ENCODE measurements at places on chromosomes 11 and 22. TPM values are rescaled to one million over a fixed set of nuclear protein-coding genes. Genes with fewer than 3 reads are reported as not detected.
A peak's percentile ranks its signal among the peaks of the same experiment; 100 is the strongest.

Gene TRIM34
- 13.6 TPM for polyA plus RNA-seq

DNA sequence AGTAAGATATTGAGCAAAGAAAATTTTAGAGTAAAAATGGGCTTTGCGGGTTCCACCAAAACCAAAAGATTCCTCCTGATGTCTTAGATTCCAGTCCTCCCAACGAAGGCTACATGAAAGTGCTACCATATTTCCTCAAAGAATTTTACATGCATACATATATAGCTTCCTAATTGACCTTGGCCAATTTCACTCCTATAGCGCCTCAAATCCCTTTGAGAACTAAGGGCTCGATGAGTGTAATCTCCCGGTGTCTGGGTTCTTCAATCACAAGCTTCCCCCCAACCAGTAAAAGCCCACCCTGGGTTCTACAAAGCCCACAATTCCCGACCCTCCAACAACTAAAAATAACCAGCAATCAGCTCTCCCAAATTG lies 1.2 kb downstream of the SIK3 start:
- H3K27ac ChIP-seq = peak overlapping the region; percentile 93
- no peak for DNase-seq
- H3K4me1 ChIP-seq = peaks cover 83% of the 10 kb centered on the region
- peaks cover 19% of the 10 kb centered on the region for H3K27me3 ChIP-seq
- H3K36me3 ChIP-seq = peaks cover 5% of the 10 kb centered on the region

Gene SLC29A2
- 0.32 TPM for polyA plus RNA-seq

DNA sequence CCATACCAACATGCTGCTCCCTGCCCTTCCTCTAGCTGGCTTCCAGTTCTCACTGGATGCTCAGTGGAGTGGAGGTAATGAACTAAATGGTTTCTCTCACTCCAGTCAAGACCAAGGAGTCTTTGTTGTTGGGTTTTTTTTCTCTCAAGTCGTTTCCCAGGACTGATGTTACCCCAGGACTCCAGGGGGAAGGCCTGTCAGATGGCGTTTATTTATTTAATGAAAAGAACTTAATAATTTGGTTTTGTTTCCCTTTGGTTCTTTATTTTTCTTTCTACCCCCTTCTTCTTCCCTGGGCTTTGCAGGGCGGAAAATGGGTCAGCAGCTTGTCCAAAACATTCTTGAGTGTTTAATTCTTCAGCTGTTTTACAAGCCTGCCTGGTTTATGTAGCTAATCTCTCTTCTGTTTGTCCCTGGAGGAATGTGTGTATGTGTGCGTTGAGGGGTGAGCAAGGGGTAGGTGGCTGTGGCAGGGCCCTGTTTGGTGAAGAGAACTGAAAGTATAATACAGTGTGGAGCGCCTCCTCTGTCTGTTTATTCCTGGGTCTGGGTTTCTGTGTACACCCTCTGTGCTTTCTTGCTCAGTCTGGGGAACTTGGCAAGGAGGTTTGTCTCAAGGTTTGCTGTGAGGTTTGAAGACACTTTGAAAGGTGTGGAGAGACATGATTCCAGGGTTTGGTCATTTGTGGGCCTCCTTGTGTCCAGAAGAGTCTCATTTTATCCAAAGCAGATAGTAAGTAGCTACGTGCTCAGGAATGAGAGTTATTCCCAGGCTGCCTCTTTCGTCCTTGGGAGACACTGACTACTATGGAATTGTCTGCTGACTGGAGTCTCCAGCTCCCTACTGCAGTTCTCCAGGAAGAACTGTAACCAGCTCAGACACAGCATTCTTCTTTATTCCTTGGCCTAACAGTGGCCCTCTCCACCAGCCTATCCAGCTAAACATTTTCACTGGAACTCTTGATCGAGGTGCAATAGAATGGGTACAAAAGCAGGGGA lies 175.5 kb downstream of the ADAMTS15 start:
- no peaks in the 10 kb centered on the region for H3K4me1 ChIP-seq
- no peaks in the 10 kb centered on the region for H3K36me3 ChIP-seq
- H3K27ac ChIP-seq = no peak overlapping the region
- no peak for DNase-seq

GRCh38 chr11:68659158-68659921 lies 25.0 kb upstream of the GAL start:
- DNase-seq = no peak
- no peaks in the 10 kb centered on the region for H3K36me3 ChIP-seq
- no peaks in the 10 kb centered on the region for H3K4me1 ChIP-seq
- no peak overlapping the region for H3K27ac ChIP-seq

DNA sequence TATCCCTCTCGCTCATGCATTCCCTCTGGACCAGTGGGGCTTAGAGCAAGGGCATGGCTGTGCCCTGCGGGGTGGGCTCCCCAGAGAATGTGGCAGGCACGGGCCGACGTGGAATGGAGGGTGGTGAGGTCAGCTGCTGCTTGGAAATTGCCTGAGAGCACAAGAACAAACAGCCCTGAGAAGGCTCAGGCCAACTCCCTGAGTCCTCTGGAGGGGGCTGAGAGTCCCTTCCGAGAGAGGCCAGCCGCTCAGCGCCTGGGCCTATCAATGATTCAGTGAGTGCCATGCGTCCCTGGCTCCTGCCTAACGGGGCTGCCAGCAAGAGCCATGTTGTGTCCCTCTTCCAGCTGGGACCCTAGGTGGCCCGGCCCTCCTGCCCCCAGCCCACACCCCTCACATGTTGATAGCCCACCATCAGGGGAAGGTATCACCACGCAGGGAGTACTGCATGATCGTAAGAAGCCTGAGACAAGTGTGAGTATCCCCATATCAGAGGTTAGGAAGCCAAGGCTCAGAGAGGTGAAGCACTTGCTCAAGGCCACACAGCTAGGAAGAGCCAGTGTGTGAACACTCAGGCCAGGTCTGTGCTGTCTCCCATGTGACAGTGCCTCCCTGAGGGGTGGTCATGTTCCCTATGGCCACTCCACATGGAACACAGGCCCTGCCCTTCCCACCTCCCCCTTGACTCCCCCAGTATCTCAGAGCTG lies 55.8 kb downstream of the NECTIN1 start:
- H3K27ac ChIP-seq = no peak overlapping the region
- H3K27me3 ChIP-seq = peaks cover 16% of the 10 kb centered on the region
- no peaks in the 10 kb centered on the region for H3K36me3 ChIP-seq
- peaks cover 17% of the 10 kb centered on the region for H3K4me1 ChIP-seq
- no peak for DNase-seq
- H3K4me3 ChIP-seq = no peak overlapping the region

Gene BIK
- polyA plus RNA-seq = not detected

Gene PRRG4
- not detected for polyA plus RNA-seq

DNA sequence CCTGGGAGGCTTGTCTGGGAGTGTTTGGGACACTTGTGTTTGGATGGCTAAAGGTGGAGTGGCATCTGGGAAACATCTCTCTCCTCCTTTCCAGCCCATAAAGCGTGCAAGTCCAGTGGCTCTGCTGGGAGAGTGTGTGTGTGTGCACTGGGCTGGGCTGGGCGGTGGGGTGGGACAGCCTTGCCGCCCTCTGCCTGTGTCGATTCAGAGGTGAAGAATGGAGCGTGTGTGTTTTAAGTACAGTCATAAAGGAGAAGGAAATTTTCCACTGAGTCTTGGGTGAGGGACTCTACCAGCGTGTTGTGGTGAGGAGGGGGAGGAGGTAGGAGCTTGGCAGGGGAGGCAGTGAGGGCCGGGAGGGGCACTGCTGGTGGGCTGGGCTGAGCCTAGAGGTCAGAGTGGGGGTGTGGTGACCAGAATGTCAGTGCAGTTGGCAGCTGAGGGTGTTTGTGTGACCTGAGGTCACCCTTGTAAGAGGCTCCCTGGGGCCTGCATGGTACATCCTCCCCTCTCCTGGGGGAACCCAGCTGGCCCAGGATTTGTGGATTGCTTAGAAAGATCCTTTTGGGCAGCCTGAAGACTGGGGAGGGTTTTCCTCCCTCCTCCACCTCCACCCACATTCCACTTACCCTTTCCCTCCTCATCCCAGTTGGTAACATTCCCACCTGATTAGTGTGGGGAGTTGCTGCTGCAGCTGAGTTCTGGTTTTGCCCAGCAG lies 1.7 kb downstream of the TIMP3 start:
- DNase-seq = no peak
- H3K4me3 ChIP-seq = no peak overlapping the region
- peaks cover 19% of the 10 kb centered on the region for H3K27me3 ChIP-seq
- H3K27ac ChIP-seq = no peak overlapping the region
- H3K4me1 ChIP-seq = peaks cover 2% of the 10 kb centered on the region

Data from immature natural killer cell (primary cell).